ENCODE measurements at places on chromosomes 2 and 18.

DNA sequence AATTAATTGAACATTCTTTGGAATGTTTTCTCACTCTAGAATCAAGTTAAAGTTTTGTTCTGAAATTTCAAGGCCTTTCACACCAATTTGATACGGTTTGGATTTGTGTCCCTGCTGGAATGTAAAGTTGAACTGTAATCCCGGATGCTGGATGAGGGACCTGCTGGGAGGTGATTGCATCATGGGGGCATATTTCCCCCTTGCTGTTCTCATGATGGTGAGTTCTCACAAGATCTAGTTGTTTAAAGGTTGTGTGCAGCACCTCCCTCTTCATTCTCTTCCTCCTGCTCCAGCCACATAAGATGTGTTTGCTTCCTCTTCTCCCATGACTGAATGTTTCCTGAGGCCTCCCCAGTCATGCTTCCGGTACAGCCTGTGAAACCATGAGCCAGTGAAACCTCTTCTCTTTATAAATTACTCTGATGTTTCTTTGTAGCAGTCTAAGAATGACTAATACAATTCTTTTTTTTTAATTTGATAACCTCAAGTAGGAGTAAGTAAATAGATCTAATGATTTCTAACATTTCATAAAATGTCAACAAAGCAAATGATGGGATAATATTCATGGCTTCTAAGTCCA is 144.2 kb upstream of the CDH7 start:
- DNase-seq: no peak

GRCh38 chr2:222514901-222515300 is 90.6 kb downstream of the SGPP2 start:
- no peak for DNase-seq

GRCh38 chr2:950080-950966 is at the start of gene SNTG2:
Gene SNTG2, plus strand, starts transcription at chr2:950849. Its CDS starts 148 bp downstream, at chr2:950997.
- peak; percentile 35 for DNase-seq

DNA sequence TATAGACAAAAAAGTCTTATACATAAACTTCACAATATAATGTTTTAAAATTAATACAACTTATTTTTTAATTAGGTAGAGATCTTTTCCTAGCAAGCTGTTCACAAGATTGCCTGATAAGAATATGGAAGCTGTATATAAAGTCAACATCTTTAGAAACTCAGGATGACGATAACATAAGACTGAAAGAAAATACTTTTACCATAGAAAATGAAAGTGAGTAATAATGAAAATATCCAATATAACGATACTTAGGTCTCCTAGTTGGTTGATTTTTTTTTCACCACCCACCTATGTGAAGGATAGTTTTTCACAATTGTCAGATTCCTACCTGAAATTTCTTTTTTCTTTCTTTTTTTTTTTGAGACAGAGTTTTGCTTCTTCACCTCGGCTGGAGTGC is 13.1 kb downstream of the ELP2 start:
- no peak for DNase-seq

- DNase-seq: no peak
Measured at GRCh38 chr2:20184067-20184938, 40.6 kb downstream of the SDC1 start.

GRCh38 chr2:103003750-103004260 is 242.0 kb downstream of the TMEM182 start:
- no peak for DNase-seq

DNA sequence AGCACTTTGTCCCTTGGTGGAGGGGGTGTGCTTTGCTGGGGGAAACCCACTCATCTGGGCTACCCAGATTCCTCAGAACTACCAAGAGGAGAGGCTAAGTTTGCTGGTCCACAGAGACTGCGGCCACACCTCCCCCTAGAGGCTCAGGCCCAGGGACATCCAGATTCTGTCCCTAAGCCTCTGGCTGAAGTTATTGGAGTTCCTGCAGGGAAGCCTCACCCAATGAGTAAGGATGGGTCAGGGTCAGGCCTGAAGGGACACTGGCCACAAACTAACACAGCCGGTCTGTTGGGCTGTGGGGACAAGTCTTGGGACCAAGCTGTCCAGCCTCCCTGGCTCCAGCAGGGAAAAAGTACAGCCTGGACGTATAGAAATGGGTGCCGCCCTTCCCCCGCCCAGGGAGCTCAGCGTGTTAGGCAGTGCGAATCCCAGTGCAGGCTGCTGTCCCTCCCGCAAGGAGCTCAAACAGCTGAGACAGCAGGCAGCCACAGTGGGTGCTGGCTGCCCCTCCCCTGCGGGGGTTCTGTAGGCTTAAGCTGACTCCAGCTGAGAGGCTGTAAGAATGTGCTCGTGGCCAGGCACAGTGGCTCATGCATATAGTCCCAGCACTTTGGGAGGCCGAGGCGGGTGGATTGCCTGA is 86.9 kb upstream of the ARL5A start:
- no peak for DNase-seq

DNA sequence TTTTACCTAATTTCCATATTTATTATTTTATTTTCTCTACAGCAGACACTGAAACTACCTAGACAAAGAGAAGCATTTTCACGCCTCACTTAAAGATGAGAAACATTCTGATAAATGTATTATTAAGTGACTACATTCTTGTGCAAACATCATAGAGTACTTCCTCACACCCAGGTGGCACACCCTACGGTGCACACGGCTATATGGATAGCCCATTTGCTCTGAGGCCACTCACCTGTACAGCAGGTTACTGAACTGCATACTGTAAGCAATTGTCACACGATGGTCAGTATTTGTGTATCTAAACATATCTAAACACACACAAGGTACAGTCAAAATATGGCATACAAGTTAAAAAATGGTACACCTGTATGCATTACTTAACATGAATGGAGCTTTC is 481.4 kb downstream of the CMPK2 start:
- DNase-seq: no peak

- DNase-seq: peak; percentile 88
Measured at GRCh38 chr2:239267288-239267951, 133.4 kb downstream of the HDAC4 start.

DNA sequence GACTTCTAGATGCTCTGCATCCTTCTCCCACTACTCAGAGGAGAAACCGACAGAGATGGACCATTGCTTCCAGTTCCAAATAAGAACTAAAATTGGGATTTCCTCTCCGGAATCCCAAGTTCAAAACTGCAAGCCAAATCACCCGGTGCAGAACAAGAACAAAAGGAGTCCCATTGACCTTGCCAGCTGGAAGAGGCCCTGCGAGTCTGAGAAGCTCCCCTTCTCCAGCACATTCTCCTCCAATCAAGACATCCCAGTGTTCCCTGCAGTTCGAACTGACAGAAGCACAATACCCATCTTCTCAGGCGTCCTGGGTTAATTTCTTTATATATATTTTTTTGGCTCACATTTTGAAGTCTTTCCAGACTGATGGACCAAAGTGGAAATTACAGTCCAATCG is 195.3 kb upstream of the MEIS1 start:
- no peak for DNase-seq
